ENCODE measurements at places on chromosomes 11 and 22.

GRCh38 chr11:1197431-1197885 is 25.4 kb upstream of the MUC5B start:
- no peak for DNase-seq

DNA sequence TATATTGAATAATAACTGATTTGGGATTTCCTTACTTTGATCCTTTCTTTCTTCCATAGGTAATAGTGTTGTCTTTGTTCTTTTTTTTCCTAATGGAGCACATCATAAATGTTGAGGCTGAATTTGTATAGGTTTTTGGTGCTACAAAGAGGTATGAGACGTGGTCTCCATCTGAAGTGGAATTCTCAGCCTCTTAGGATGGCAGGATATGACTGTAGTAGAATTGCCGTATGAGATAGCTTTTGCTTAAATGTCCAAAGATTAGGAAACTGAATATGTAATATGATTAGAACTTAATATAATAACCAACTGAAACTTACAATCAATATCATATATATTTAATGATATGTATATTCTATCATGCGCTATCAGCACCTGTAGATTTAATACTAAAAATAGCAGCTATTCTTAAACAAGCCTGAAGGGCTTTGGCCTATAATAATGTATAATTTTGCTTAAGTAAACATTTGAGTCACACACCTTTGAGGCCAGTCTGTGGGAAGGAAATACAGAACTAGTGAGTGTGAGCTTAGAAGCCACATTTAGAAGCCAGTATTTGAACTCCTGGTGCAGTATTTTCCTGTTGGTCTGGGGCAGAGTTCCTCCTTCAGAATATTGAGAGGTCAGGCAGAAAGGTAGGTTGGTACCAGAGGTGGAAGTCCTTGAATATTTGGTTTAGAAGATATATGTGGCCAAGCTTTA is 62.6 kb downstream of the SWAP70 start:
- peak; percentile 10 for DNase-seq

- DNase-seq, result peak; percentile 78
These were observed at the start of gene PHLDA2 for GRCh38 chr11:2928605-2929530. PHLDA2 (minus strand) TSS chr11:2929420; CDS start chr11:2929364, 56 bp downstream.

DNA sequence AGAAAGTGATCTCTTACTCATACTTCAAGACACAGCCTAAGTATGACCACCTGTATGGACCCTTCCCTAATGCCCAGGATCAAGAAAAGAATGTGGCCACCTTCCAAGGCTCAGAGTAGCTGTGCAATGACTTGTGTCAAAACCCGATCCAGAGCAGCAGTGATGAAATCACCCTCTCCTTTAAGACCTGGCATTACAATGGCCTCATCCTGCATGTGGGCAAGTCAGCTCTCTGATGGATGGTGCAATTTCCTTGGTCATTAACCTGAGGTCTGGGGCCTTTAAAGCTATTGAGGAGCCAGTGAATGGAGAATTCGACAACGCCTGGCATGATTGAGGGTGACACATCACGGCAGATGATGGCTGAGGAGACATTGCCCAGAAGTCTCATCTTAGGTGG is 9.1 kb upstream of the TUBA8 start:
- DNase-seq, result no peak

DNA sequence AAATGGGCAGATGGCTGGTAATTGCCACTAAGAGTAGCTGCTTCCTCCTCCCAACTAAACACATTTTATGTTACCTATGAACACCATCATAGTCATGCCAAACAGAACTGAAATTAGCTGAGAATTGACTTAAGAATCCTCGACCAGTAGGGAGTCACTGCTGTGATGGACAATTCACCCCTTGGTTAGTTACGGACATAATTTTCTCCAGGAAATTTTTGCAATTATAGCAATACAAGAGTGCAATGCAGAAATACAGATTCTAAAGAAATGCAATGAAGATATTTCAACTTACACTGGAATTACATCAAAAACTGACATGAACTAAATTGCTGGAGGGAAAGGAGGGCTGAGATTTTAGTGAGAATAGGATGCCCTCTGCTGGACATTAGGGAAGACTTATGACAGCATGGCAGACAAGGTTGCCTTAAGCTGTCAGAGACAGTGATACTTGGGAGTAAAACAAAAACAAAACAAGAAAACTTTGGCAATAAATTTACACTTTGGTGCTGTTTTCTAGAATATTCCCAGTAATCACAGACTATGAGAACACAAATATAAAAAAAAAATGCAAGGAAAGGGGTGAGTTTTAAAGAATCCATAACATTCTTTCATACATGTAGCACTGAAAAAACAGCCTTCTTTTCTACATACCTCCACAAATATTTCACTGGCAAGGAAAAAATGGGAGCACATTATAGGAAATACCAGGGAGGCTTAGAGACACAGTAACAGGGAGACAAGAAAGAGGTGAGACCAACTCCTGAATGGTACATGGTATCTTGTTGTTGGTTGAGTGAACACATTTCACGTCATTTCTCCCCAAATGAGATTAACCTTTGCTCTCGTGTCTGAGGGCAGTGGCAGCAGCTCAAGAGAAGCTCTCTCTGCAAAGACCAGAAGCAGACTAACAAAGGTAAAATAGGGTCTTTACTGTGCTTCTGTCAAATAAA is 11.2 kb upstream of the PPP2R1B start:
- DNase-seq, result peak; percentile 77

DNA sequence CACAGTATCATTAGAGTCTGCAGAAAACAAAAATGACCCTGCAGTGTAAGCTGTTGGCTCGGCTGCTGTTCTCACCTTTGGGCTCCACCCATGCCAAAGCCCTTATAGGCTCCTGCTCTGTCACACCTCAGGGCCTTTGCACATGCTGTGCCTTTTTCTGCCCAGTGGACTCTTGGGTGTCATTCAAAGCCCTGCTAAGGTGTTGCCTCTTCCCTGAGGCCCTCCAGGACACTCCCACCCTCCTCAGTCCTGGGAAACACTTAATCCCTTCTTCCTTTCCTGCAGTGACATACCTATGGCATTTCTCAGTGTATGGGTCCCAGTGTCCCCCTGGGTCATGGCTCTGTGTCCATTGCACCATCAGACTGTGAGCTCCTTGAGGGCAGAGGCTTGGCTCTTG is 29.1 kb upstream of the CACNG2 start:
- DNase-seq, result no peak

DNA sequence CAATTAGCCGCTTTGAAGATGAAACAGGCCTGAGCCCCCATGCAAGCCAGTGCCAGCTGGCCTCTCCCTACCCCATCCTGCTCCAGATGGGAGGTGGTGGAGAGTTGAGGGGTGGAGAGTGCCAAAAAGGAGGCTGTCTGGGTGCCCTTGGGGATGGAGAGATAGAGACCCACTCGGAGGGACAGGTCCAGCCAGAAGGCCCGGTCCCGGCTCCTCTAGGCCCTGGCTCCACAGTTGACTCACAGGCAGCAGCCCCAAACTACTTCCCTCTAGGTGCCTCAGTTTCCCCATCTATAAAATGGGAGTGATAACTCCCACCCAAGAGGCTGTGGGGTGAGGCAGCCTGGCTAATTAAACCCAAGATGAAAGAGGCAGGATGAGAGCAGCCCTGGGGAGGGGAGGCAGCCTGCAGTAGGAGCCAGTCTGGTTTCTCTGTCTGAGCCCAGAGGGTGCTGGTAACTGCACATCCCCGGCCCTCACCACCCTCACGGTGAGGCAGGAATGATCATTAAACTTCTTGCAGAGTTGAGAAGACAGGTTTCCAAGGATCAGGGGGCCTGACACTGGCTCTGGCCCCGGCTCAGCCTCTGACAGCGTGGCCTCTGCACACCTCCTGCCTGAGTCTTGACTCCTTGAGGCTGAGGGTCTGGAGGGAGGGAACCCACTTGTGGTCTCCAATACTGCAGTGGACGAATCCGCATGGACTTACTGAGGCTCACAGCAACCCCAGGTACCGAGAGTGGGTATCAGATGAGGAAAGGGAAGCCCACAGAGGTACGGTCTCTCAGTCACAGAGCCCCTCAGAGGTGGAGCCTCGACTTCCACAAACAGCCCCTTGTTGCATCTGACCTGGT is 1.4 kb upstream of the AP5B1 start:
- DNase-seq, result peak; percentile 10

GRCh38 chr11:35579557-35580396 is 38.5 kb upstream of the FJX1 start:
- no peak for DNase-seq

DNA sequence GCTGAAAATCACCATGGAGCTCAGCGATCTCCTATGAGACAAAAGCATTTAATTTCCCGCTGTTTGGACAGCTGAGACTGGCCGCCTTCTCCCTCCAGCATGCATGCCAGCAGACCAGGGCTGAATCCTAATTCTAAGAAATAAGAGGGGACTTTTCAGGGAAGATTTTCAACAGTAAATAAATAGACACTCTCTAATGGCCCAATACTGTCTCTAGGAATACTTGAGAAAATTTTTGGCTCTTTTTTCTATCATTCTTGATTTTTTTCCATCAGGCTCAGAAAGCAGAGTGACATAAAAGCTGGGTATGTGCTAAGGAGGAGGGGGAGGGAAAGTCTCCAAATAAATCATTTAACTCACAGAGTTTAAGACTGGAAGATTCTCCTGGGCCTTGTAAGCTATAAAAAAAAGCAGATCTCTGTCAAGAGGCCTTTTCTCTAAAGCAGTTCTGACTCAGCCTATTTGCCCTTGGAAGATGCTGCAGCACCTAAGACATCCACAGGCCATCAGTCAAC is 17.6 kb upstream of the SPON1 start:
- DNase-seq, result no peak

- no peak for DNase-seq
These were observed 31.0 kb downstream of the TSG101 start for GRCh38 chr11:18495703-18496102.

GRCh38 chr11:82682003-82682751 is 51.5 kb downstream of the FAM181B start:
- peak; percentile 75 for DNase-seq

- peak; percentile 57 for DNase-seq
These were observed 605 bp upstream of the COPB1 start for GRCh38 chr11:14500181-14500651.

DNA sequence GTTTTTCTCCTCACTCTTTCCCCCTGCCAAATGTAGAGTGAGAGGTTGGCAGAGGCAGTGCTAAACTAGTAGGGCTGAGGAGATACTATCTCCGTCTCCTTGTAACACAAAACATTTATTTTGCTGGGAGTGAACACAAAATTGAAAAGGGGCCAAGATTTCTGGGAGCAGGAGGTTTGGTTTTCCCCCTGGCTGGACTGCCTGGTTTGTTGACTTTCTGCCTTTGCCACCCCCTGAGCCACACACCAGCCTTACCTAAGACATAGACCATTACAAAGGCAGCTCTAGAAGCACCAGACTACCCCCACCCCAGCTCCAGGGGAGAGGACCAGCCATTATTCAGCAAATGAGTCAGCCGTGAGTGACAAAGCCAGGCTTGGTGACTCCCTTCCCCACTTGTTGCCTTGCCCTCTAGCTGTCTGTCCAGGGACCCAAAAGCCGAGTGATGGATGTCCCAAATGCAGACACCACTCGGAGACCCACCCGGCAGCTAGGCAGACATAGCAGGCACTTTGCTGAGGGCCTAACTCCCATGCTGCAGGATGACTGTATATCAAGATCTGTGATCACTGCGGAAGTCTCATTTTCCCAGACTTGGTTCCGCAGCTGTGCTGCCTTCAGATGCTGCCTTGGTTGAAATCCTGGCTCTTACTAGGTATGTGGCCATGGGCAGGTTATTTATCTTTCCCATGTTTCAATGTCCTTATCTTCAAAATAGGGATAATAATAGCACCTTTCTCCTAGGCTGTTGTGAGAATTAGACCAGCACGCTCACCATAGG is 17.7 kb upstream of the CDON start:
- no peak for DNase-seq

GRCh38 chr11:819943-820649 is 1.4 kb downstream of the PNPLA2 start:
- peak; percentile 96 for DNase-seq

DNA sequence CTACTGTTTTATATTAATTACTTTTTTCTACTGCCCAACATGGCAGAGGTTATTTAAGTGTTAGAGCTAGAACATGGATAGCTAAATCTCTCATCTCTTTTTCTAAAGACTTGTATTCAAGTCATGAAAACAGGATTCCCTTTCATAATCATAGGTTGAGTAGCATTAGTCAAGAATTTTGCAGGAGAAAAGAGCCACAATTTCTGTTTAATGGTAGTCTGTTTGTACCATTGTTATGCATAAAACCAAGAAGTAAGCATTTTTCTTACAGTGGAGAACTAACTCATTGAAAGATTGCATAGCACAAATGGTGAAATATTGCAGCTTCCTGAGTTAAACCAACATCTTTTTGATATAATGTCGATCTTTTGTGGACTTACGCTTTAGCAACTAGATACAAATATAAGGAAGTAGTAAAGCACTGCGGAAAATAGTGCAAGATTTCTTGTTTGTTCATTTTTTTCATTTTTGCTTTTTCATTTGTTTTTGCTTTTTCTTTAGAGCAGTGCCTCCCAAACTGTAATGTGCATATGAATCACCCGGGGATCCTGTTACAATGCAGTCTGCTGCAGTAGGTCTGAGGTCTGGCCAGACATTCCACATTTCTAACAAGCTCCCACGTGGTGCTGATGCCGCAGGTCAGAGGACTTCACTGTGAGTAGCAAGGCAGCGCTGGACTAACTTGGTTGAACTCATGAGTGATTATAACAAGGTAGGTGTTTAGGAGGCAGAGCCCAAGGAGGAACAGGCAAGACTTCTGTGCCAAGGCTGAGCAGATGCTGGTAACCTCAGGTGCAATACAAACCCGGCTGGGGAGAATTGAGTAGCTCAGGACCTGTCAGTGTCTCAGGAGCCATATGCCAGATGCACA is 4.6 kb downstream of the ETS1 start:
- peak; percentile 47 for DNase-seq

DNA sequence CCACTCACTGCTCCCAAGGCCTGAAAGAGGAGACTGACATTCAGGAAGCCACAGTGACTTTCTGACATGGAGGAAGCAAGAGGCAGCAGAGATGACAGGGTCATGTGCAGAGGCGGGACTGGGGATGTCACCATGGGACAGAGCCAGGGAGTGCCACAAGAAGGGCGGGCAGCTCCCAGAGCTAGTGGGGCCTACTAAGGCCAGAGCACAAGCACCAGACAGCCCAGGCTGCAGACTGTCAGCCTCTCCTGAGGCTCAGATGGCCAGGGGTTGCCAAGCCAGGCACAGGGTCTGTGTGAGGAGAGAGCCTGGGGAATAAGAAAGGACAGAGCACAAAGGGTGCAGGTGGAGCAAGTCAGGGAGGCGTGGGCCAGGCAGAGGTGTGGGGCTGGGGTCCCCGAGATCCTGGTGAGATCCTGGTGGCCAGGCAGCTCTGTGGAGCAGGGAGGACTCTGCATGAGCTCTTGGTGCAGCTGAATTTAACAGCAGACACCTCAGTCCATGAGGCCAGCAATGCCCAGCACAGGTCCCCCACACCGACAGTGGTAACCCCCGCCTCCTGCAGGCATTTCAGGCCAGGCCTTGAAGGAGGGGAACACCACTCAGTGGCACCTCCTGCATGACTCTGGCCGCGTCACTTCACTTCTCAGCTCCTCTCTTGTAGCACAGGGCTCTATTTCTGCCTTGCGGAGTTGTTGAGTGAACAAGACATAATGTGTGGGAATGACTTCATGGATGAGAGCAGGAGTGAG is 52.3 kb downstream of the SGSM3 start:
- no peak for DNase-seq

- no peak for DNase-seq
These were observed 9.0 kb downstream of the CDC42EP1 start for GRCh38 chr22:37569009-37569920.
